Fibroblast of upper back skin (primary cell): ENCODE measurements at places on chromosomes 4 and X.

GRCh38 chrX:76538860-76539259 lies 111.3 kb downstream of the MAGEE1 start:
- no peak for DNase-seq

GRCh38 chr4:53592686-53593501 lies 1.6 kb upstream of the LNX1 start:
- DNase-seq, result no peak

DNA sequence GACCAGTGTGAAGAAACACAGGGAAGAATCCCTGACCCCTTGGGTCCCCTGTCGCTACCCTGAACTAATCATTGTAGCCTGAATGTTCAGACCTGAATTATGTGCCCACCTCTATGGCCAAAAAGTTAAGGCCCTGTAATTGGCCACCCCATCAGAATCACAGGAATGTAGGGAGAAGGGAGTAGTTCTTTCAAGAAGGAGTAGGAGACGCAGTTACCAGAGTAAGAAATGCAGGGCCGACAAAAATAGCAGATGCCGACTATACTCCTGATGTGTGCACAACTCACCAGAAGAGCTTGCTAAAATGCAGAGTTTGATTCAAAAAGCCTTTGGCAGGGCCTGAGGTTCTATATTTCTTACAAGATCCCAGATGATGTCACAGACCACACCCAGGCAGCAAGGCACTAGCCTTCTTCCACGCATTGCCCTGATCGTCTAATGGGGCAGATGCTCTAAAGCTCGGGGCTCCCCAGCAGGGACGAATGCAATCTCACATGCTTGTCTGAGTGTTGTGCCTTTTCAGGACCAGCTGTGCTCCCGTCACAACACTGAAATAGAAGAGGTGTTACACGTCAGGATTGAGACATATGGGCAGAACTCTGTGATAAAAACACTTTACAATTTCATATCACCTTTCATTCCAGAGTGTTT lies 161.0 kb upstream of the FAM241A start:
- DNase-seq, result no peak

DNA sequence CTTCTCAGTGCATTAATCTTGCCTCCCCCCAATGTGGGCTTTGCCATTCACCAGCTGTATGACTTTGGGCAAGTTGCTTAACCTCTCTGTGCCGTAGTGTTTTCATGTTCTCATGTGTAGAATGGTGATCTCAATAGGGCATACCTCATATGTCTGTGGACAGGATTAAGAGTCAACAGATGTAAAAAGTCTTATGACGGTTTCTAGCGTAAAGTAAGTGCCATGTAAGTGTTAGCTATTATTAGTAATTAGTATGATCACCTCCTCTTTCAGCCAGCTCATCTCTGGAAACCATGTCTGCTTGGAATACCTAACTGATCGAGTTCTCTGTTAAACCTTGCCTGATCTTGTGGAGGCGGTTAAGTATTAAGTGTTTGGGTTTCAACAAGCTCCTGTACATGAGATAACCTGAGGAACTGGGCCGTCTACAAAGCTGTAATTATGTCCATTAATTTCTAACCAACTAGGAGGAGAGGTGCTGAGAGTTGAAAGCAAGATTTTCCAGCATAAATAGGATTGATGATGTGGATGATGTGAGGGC lies 66.3 kb downstream of the TSC22D3 start:
- no peak for DNase-seq

DNA sequence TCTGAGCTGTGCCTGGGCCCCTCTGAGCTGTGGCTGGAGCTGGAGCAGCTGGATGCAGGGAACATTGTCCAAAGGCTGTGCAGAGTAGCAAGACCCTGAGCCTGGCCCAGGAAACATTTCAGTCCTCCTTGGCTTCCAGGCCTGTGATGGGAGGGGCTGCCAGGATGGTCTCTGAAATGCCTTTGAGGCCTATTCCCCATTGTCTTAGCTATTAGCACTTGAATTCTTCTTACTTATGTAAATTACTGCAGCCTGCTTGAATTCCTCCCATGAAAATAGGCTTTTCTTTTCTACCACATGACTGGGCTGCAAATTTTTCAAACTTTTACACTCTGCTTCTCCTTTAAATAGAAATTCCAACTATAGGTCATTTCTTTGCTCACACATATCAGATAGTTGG lies 349.8 kb upstream of the KLHL4 start:
- no peak for DNase-seq

DNA sequence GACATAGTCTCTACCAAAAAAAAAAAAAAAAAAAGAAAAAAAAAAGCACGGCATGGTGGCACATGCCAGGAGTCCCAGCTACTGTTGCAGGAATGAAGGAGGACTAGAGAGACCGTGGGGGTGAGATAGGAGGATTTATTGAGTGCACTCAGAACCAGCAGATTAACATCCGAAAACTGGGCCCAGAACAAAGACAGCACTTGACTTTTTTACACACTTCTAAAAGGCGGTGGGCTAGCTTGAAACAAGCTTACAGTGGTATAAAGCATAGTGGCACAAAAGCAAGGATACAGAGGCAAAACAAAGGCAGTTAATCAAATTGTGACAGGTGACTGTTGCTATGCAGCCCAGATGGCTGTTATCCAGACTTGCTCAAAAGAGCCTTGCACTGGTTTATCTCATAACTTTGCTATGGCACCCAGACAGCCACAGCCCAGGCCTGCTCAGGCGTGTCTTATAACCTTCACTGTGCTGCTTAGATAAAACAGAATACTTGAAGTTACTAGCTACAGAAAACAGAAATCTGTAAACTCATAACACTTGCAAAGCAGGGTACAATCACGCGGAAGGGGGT lies 9.9 kb upstream of the PI4K2B start:
- peak; percentile 12 for DNase-seq

GRCh38 chr4:155565776-155566175 lies 100.9 kb upstream of the GUCY1A1 start:
- no peak for DNase-seq

DNA sequence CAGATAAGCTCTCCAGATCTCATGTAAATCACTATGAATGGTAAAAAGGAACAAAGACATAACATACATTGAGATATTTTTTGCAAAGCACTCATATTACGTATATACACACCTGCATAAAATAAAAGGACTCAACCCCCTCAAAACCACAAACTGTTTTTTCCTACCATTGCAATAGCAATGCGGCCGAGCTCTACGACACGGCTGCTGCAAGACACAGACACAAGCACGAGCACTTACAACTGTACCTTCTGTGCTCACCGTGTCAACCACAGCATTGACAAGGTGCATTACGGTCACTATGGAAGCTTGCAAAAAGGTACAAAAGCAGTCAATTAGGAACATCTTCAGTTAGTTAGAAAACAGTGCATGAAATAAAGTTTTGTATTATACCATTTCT lies 37.1 kb upstream of the MTNR1A start:
- DNase-seq, result no peak

GRCh38 chr4:11663114-11663513 lies 234.4 kb upstream of the HS3ST1 start:
- DNase-seq, result no peak

- no peak for DNase-seq
Measured at GRCh38 chr4:96342790-96343455, 503.0 kb downstream of the PDHA2 start.
